AG09309 (cell line): ENCODE measurements at places on chromosomes 4 and X.

GRCh38 chr4:62474802-62475201 is 1274.7 kb downstream of the ADGRL3 start:
- no peak for DNase-seq

- no peak for DNase-seq
These were observed 24.3 kb upstream of the UXT start for GRCh38 chrX:47683184-47683828.

GRCh38 chr4:2817137-2817536 is 24.3 kb downstream of the SH3BP2 start:
- DNase-seq, result no peak

DNA sequence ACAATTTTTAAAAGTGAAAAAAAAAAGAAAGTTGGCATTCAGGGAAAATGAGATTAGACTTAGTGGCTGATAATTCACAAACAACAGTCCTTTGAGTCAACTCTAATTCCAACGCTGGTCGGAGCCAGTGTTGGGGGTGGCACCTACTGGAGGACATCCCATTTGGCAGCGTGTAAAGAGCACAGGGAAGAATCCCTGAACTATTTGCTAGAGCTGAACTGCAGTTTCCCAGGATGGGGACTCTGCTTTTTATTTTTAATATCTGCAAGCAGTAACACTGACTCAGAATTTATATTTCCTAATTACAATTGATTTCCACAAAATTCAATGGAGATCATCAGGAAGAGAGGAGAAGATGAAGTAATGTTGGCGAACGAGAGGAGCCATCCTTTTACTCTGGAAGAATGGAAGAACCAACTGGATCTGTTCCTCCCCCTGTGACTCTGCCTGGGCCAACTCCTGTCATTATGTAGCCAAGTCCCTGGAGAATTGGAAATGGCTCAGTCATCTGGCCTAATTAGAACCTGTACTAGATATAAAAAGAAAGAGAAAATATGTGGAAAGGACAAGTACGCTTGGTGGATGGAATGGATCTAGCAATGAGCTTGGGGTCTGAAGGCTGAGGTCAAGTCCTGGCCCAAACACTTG is 76.7 kb downstream of the IRF2 start:
- DNase-seq, result no peak

GRCh38 chrX:8939322-8939721 is 94.6 kb downstream of the FAM9B start:
- DNase-seq, result no peak

DNA sequence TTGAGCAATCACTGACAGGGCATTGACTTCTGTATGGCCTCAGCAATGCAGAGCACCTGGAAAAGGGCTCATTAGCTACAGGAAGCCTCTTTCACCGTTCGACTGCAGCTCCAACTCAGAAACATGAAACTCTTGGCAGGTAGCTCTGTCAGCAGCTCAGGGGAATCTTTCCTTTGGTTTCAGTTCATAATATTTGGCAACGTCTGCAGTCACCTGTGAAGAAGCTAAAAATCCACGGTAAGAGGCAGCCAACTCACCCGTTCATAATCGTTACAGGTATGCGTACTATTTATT is 354.9 kb downstream of the CAMK2D start:
- DNase-seq, result no peak

GRCh38 chr4:7658341-7659204 is 223.8 kb upstream of the PSAPL1 start:
- DNase-seq, result no peak

GRCh38 chr4:5098176-5098575 is 46.9 kb downstream of the STK32B start:
- DNase-seq, result no peak

DNA sequence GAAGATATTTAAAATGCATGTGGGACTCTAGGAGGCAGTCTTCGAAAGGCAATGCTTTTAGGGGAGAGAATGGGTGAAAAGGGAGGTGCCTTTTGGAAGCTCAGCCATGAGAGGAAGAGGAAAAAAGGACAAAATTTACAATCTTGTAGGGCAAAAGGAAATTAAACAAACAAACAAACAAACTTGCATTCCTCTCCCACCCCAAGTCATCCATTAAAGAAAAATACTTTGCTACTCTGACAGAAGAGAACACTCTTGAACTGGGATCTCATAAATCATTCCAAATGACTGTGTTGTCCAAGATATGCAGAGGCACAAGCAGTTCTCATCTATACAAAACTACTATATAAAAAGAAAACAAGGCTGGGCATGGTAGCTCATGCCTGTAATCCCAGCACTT is 46.7 kb downstream of the HELQ start:
- DNase-seq, result no peak

GRCh38 chrX:3815896-3816664 is 102.6 kb upstream of the PRKX start:
- DNase-seq, result no peak

GRCh38 chrX:39823424-39823823 is 274.3 kb downstream of the BCOR start:
- DNase-seq, result no peak

GRCh38 chrX:80316526-80316925 is 103.7 kb upstream of the TENT5D start:
- no peak for DNase-seq

DNA sequence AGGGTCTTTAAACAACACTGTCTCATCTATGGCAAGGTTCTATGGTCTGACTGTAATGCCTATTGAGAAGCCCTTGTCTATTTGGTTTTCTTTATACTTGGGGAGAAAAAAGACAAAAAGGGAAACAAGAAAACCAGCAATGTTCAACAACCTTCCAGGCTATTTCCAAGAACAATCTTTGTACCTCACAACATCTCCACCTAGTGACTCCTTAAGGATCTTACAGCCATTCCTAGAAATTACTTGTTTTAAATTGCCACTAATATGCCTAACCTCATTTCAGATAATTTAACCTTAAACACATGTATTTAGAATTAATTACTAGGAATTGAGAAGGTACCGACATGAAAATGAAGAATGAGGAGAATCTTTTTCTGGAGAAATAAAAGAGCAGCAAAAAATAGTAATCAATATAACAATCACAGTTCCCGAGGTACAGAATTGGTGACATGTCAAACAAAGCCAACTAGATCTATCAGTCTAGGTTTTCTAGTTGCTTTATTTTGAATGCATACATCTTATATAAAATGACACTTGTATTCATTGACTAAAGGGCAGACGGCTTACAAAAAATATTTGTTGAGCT is 1.6 kb upstream of the RBM46 start:
- DNase-seq, result peak; percentile 5

- DNase-seq, result no peak
These were observed 800.5 kb upstream of the DIAPH2 start for GRCh38 chrX:95884186-95884585.

GRCh38 chr4:10157478-10158332 is 41.1 kb upstream of the WDR1 start:
- DNase-seq, result no peak

GRCh38 chr4:109046471-109047201 is 255.8 kb downstream of the COL25A1 start:
- DNase-seq, result peak; percentile 29

GRCh38 chr4:11338956-11339782 is 89.5 kb downstream of the HS3ST1 start:
- no peak for DNase-seq

DNA sequence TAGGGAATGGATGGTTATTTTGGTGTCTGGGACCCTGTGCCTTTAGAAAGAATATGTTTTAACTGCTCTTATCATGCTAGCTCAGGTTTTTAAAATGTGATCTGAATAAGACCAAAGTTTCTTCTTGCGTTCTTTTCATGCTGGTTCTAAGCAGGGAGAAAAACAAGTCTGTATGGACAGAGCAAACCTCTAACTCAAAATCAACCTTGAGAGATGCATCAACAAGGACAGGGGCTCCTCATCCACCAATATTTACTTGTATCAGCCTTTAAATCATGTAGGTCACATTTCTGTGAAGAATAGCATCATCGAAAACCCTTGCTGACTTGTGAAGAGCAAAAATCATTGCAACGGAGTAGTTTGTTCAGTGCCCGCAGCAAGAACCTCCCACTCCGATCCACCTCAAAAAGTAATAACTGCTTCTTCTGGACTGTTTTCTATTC is 1.2 kb downstream of the ATP10D start:
- DNase-seq, result no peak

- DNase-seq, result no peak
These were observed 60.2 kb downstream of the SEPSECS start for GRCh38 chr4:25100021-25100555.

DNA sequence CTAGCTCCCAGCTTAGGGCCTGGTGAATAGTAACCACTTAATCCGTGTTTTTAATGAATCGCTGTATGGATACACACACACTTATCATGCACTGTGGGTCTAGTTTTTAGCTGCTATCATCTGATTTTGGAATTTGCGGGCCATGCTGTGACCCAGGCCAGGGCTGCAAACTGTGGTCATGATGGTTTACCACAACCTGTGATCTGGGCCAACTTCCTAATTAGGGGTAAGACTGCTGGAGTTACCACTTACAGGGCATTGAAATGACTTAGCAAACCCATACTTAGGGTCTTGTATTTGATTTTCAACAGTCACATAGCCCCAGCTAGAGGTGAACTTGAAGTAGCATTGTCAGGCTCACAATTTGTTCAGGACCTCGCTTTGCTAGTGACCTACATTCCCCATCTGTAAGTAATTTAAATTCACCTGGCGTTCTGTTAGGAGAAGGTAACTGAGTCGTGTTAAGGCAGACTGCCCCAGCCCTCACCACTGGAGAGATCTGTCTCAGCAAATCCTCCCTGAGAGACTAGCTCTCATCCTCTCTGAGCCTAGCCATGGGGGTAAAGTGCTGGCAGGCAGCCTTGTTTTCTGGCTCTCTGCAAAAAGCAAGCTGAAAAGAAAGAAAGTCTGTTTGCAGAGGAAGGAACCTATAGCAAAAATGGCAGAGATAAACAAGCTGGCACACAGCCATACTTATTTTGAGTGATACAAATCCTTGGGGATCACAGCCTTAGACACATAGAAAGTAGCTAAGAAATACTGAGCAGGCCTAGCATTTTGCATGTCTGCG is 33.8 kb upstream of the EGFL6 start:
- no peak for DNase-seq

- no peak for DNase-seq
These were observed 36.0 kb downstream of the HTR2C start for GRCh38 chrX:114619874-114620273.
